ENCODE measurements at places on chromosomes 7 and 10.
A peak's percentile ranks its signal among the peaks of the same experiment; 100 is the strongest.

DNA sequence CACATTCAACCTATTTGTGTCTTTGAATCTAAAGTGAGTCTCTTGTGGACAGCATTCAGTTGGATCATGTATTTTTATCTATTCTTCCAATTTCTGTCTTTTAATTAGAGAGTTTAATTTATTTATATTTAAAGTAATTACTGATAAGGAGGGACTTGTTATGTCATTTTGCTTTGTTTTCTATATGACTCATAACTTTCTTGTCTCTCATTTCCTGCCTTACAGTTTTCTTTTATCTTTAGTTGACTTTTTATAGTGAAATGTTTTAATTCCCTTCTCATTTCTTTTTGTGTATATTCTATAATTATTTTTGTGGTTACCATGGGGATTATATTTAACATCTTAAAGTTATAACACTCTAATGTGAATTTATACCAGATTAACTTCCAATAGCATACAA, 7.3 kb upstream of the ZNF518A start:
- no peak for DNase-seq

GRCh38 chr10:69757553-69758309, 44.0 kb upstream of the COL13A1 start:
- DNase-seq: peak; percentile 85

- DNase-seq: no peak
These were observed 63.8 kb downstream of the IMMP2L start for GRCh38 chr7:111498391-111499007.

GRCh38 chr7:108442039-108442568, 14.1 kb downstream of the NRCAM start:
- DNase-seq: no peak

GRCh38 chr10:62805231-62806099, 945 bp downstream of the ADO start:
- DNase-seq: no peak

- DNase-seq: no peak
These were observed 520 bp downstream of the FAM20C start for GRCh38 chr7:192701-193480.
